ENCODE measurements at places on chromosomes 3 and 15. TPM values are rescaled to one million over a fixed set of nuclear protein-coding genes. Genes with fewer than 3 reads are reported as not detected.

DNA sequence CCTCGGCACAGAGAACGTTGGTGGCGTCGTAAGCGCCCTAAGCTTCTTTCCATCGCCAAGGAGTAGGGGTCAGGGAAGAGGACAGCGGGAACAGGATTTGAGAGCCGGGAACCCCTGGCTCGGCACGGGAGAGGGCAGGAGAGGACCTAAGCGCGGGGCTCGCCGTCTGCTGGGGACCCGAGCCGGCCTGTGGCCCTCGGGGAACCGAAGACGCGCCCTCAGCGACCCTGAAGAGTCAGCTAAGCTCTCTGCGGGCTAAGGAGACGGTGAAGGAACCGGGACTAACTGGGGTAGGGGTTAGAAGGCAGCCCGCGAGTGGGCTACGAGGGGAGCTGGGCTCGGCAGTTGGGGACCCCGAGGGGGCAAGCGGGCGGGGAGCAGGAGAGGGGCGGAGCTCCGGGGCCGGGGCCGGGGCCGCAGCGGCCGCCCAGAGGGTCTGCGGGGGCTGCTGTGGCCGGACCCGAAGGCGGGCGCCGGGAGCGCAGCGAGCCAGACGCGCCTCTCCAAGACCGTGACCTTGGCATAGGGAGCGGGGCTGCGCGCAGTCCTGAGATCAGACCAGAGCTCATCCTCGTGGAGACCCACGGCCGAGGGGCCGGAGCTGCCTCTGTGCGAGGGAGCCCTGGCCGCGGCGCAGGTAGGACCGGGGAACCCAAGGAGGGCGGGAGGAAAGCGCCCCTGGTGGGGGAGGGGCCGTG, 574 bp downstream of the CASR start:
- no peak overlapping the region for H3K4me3 ChIP-seq
- DNase-seq, result no peak
- no peak overlapping the region for H3K27ac ChIP-seq
- peaks cover 56% of the 10 kb centered on the region for H3K27me3 ChIP-seq
- no peaks in the 10 kb centered on the region for H3K36me3 ChIP-seq

DNA sequence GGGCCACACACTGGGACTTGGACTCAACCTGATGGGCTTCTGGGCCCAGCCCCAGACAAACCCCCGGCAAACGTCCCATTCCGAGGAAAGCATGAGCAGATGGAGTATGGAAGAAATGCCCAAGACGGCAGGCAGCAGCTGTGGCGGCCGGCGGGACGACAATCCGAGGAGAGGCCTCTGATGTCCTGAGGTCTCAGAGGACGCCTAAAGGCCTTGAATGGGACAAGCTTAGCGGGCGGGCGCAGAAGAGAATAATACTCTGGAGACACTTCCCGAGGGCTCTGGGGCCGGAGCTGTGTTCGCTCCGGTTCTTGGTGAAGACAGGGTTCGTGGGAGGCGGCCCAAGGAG, 482 bp upstream of the OGG1 start:
- peaks cover 67% of the 10 kb centered on the region for H3K36me3 ChIP-seq
- DNase-seq, result no peak
- H3K27me3 ChIP-seq, result no peaks in the 10 kb centered on the region
- peak overlapping the region; percentile 92 for H3K27ac ChIP-seq

GP5 gene
- total RNA-seq, result 0.11 TPM

GRCh38 chr15:42504631-42505030, 9.2 kb downstream of the SNAP23 start:
- DNase-seq, result no peak
- H3K27ac ChIP-seq, result no peak overlapping the region
- H3K36me3 ChIP-seq, result no peaks in the 10 kb centered on the region
- peaks cover 9% of the 10 kb centered on the region for H3K4me1 ChIP-seq
- no peaks in the 10 kb centered on the region for H3K27me3 ChIP-seq

- H3K27me3 ChIP-seq, result no peaks in the 10 kb centered on the region
- H3K4me1 ChIP-seq, result peaks cover 14% of the 10 kb centered on the region
- peaks cover 9% of the 10 kb centered on the region for H3K36me3 ChIP-seq
- H3K27ac ChIP-seq, result no peak overlapping the region
These were observed 23.5 kb downstream of the DTWD1 start for GRCh38 chr15:49644364-49644794.

IMPG2 gene
- 0.16 TPM for total RNA-seq

GRCh38 chr15:44275150-44275830, 13.2 kb upstream of the GOLM2 start:
- no peak overlapping the region for H3K27ac ChIP-seq
- no peaks in the 10 kb centered on the region for H3K27me3 ChIP-seq
- DNase-seq, result no peak
- H3K4me1 ChIP-seq, result no peaks in the 10 kb centered on the region

DNA sequence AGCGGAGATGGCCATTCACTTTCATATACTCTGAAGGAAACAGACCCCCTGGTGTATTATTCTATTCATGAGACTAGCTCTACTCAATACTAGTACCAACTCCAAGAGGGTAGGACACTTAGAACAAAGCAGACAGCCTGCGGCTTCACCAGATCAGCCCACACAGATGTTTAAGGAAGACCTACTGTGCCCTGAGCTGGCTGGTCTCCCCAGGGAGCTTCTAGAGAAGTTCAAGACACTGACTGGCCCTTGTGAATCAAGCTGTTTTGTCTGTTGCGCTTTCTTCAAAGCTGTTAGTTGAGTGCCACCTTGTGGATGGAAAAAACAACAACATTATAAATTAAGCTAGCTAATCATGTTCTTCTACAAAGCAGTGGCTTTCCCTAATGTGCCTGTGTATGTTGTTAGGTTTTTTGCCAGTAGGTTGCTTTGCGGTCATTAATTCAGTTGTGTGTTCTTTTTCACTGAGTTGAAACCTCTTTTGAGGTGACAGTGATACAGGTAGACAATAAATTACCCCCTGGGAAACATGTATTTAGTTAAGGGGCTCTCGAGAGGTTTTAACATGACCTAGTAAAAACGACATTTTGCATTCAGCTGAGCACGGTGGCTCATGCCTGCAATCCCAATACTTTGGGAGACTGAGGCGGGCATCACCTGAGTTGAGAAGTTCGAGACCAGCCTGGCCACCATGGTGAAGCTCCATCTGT, 64.2 kb upstream of the MYZAP start:
- H3K36me3 ChIP-seq, result no peaks in the 10 kb centered on the region
- H3K27me3 ChIP-seq, result no peaks in the 10 kb centered on the region
- peak; percentile 55 for DNase-seq
- no peak overlapping the region for H3K4me3 ChIP-seq
- H3K27ac ChIP-seq, result no peak overlapping the region

DNA sequence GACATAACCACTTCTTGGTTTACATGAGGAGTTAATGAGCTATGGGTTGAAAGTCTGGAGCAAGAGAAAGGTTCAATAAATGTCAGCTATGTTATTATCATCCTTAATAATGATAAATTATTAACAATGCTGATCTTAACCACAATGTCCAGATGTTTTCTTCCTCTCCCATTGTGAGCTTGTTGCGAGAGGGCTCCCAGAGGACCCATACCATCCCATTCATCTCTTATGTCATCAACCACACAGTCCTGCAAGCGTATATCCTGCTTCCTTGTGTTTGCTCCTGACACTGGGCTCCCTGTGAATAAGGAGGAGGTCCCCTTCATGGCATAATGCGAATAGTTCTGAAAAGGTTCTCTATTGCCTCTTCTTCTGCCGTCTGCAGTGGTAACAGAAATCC, 266.8 kb downstream of the TLE3 start:
- no peak for DNase-seq
- H3K27ac ChIP-seq, result no peak overlapping the region
- H3K4me3 ChIP-seq, result no peak overlapping the region
- H3K27me3 ChIP-seq, result peaks cover 12% of the 10 kb centered on the region

DNA sequence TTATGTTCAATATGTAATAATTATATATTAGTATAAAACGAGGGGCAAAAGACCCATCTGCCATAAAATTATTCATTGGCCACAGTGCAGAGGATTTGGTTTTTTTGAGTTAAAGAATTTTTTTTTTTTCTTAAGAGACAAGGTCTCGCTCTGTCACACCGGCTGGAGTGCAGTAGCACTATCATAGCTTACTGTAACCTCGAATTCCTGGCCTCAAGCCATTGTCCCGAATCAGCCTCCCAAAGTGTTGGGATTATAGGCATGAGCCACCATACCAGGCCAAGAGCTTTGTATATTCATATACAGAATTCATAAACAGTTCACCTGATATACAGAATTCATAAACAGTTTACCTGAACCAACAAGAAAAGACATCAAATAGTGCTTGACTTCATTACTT, 20.2 kb upstream of the LRRFIP2 start:
- no peaks in the 10 kb centered on the region for H3K27me3 ChIP-seq
- H3K36me3 ChIP-seq, result no peaks in the 10 kb centered on the region
- H3K4me3 ChIP-seq, result no peak overlapping the region

DNA sequence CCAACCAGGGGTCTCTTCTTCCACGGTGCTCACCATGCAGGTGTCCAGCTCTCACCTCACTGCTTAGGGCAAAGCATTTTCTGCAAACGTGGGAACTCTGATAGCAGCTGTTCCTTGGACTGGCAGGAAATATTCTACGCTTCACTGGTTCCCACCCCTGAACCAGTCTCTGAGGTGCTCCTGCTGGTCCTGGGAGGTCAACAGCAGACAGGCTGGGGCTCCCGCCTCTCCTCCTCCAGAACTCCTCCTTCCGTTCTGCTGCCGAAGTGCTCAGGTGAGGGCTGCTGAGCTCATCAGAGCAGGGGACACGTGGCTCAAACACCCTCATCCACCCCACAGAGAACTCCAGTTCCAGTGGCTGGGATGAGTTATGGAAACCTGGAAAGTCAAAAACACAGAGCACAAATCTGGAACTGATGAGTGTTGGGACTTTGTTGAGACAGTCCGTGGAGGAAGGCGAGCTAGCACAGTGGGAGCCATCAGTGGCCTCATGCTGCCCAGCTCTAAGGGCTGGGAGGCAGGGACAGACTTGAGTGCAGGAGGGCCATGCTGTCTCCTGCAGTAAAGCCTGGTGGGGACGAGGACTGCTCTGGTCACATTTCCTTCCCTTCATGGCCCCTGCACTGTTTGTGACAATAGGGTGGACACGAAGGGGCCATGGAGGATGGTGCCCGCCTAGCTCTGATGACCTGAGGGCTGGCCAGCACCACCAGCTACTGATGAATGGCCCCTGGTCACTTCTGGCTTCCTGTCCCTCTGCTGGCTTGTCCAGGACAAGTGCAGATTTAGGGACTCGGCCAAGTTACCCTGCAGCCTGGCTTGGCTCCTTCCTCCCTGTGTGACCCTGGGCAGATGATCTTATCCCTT, 137.8 kb downstream of the KLF13 start:
- no peak overlapping the region for H3K4me3 ChIP-seq
- no peak overlapping the region for H3K27ac ChIP-seq
- DNase-seq, result no peak
- no peaks in the 10 kb centered on the region for H3K27me3 ChIP-seq

- no peaks in the 10 kb centered on the region for H3K27me3 ChIP-seq
- H3K27ac ChIP-seq, result no peak overlapping the region
- peaks cover 34% of the 10 kb centered on the region for H3K4me1 ChIP-seq
These were observed 3.9 kb downstream of the BRK1 start for GRCh38 chr3:10119376-10119775.

TMOD3 gene
- 28.7 TPM for total RNA-seq

DNA sequence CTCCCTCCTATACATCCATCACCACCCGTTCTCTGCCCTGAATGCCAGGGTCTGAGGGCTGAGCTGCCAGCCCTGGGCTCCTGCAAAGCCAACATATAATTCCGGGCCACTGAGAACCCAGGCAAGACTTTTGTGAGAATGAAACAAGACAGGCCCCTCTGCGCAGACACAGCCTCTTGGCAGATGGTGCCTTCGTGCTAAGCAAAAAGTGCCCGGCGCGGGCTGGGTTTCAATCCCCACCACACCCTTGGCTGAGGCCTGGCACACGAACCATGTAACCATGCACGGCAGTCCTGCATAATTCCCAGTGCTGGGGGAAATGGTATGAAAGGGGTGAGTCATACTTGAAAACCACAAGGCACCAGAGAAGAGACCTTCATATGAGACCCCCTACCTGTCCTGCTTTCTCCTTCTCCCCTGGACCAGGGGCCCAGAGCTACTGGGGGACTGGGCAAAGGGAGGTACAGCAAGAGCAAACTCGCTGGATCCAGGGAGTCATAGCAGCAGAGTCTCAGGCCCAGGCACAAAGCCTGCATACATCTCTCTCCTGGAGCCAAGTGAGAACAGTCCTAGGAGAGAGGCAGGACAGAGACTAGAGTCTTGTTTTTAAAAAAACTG, 26.1 kb upstream of the LOXL1 start:
- H3K4me3 ChIP-seq, result no peak overlapping the region
- no peak for DNase-seq
- no peaks in the 10 kb centered on the region for H3K4me1 ChIP-seq
- H3K27ac ChIP-seq, result no peak overlapping the region

- no peak overlapping the region for H3K27ac ChIP-seq
- no peaks in the 10 kb centered on the region for H3K4me1 ChIP-seq
- no peaks in the 10 kb centered on the region for H3K36me3 ChIP-seq
- H3K27me3 ChIP-seq, result no peaks in the 10 kb centered on the region
These were observed 11.7 kb upstream of the ZNF148 start for GRCh38 chr3:125386811-125387210.

- H3K4me1 ChIP-seq, result no peaks in the 10 kb centered on the region
- no peak overlapping the region for H3K27ac ChIP-seq
- no peak overlapping the region for H3K4me3 ChIP-seq
- no peaks in the 10 kb centered on the region for H3K36me3 ChIP-seq
- H3K27me3 ChIP-seq, result no peaks in the 10 kb centered on the region
These were observed 24.1 kb downstream of the CFAP91 start for GRCh38 chr3:119726909-119727308.

DNA sequence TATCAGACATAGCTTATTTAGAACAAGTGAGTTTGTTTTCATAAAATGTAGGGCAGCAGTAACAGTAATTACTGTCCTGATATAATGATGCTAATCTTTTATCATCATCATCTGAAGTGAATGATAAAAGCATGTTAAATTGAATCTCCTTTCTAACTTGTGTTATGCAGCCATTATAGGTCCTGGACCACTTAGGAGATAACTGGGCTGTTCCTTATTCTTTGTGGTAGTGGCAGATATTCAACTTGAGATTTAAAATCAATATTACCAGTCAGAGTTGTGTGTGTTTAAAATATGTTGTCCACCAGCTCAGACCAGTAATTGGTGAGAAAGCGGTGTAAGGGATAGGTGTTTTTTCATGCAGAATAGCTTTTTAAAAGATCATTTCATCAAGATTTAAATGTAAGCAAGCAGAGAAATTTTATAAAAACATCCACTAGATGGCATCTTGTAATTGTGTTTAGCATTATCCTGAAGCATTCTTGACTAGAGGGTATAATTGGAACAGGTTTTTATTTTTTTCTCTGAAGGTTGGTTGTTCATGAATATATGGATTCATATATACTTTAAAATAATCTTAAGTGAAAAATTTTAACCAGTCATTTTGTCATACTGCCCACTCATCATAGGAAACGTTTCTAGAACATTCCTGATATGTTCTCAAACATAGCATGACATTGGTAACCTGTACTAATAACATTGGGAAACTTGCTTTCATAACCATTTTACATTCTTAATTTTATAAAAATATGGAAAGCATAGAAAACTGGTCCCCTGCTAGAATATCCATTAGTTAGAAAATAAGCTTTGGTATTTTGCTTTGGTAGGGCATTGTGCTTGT, 153.9 kb downstream of the BBX start:
- no peaks in the 10 kb centered on the region for H3K4me1 ChIP-seq
- H3K27ac ChIP-seq, result no peak overlapping the region
- H3K4me3 ChIP-seq, result no peak overlapping the region
- DNase-seq, result no peak
- no peaks in the 10 kb centered on the region for H3K27me3 ChIP-seq
- H3K36me3 ChIP-seq, result no peaks in the 10 kb centered on the region

SV2B gene
- total RNA-seq, result 3.5 TPM

GRCh38 chr3:166100730-166101129, 263.5 kb upstream of the BCHE start:
- H3K36me3 ChIP-seq, result no peaks in the 10 kb centered on the region
- no peak overlapping the region for H3K27ac ChIP-seq
- no peaks in the 10 kb centered on the region for H3K4me1 ChIP-seq
- H3K27me3 ChIP-seq, result no peaks in the 10 kb centered on the region
- H3K4me3 ChIP-seq, result no peak overlapping the region
- no peak for DNase-seq

Data from heart left ventricle (tissue), 16 donors.